Epithelial cell of prostate (primary cell): ENCODE measurements at places on chromosomes 4 and X.

DNA sequence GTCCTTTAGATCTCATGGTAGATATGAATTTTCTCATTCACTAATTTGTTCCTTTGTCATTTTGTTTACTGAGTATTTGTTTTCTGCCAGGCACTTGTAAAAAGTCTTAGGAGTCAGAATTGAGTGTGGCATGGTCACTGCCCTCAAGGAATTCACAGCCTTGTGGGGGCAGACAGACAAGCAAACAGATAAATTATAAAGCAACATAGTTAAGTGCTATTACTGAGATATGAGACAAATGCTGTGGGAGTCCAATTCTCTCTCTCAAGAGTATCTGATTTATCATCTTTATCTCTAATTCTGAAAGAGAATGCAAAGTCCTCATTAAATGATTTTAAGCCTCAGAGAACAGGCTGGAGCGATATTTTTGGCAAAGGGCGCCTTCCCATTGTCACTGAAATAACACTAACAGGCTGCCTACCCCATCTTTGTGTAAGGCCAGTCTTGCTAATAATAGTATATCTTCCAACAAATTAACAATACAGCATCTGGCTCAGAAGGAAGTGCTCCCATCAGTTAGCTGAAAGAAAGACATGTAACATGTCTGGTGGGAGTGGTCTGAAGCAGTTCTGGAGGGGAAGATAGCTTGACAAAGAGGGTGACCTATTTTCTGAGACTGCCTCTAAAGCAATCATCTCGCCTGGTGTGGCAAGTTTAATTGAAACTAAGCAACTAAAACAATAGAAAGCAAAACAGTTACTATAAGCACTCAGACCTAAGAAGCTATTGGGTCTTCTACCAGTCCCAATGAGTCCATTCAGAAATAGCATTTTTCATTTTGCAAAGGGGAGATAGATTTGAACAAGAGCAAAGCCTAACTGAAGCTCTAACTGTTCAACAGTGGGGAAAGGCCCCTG, 61.5 kb upstream of the AMOT start:
- DNase-seq, result no peak

DNA sequence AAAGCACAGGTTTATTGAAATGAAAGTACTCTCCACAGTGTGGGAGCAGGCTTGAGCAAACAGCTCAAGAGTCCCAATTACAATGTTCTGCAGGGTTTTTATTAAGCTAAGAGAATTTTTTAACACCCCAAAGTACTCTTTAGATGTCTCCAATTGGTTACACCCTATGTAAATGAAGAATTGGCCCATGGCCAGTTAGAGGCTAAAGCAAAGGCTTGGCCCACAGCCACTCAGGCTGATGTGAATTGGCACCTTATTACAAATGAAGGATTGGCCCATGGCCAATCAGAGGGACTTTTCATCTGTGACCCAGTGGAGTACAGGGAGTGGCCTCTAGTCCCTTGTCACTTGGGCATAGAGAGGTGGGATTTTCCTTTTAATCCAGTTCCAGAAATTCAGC, 30.1 kb upstream of the IQCM start:
- DNase-seq, result no peak

DNA sequence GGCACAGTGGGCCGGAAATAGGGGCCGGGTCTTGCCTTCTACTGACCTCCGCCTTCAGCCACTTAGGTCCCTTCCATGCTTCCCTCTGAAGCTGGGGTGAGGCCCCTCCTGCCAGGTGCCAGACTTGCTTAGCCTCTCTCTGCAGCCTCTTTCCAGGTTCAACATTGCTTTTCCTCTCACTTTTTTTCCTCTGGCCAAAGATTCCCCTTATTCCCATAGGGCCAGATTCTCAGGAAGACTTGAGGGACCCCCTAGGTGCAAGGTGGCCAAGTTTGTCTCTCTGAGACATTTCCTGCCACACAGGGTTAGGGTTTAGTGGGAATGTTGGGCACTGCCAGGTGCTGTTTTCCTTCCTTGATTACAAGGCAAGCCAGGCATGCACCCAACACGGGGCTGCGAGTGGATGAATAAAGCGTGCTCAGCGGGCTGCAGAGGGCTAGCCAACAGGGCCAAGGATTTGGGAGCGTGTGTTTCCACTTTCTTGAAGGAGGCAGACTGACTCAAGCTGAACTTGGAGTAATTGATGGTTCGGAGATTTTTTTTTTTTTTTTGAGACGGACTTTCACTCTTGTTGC, 7.6 kb upstream of the GJB1 start:
- DNase-seq, result no peak

- DNase-seq, result no peak
Measured at GRCh38 chr4:93031431-93032098, 727.8 kb downstream of the GRID2 start.

DNA sequence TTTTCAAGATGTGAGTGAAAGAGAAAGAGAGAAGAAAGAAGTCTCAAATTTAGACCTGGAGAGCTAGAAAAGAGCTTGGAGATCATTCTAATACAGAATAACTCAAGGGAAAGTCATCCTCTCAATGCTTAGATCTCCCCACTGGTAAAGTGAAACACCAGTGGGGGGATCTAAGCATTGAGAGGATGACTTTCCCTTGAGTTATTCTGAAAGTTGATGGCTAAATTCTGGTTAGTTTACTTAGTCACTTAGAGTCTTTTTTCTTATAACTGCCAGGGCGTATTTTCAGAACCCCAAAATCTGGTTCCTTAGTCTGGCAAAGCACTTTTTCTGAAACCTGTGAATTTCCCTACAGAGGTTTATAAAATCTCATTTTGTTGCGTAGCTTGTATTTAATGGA, 198.6 kb downstream of the ARHGAP24 start:
- no peak for DNase-seq

DNA sequence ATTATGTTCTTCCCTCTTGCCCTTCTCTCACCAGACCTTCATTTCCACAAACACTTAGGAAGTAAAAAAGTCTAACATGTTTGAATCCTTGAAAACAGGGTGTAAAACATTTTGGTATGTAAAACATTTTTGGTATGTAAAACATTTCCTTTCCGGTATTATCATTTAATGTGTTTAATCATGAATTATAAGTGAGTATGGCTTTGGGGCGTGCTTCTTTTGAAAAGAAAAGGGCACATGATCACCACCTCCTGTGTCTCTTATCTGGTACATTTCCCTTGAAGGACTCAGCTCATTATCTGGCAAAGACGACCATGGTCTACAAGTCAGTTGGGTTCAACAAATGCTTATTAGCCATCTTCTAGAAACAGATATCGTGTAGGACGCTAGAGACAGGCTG, 283.6 kb downstream of the FRMPD4 start:
- no peak for DNase-seq

DNA sequence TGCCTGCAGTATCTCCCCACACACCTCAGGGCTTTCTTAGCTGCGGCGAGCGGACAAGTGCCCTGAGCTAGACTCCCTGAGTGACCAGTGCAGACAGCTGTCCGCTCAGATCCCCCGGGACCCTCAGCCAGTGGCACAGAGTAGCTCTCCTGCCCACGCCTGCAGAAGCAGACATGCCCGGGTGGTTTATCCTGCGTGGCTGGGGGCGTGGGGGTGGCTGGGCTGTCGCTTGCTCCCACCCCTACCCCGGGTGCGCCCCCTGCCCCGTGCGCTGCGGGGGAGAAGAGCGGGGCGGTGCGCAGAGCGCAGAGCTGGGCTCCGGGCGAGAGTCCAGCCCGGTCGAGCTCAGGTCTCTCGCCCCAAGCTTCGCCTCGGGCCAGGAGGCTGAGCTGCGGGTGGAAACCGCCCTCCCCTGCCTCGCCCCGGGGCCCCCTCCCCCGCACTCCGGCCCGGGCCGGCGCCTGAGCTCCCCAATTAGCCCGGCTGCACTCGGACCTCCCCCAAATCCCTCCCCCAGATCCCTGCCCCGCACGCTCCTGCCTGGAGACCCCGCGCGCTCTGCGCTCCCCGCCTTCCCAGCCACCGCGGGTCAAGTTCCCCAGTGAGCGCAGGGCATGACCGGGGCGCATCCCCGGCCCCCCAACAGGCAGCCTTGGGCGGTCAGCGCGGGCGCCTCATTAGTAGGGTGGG, 11.7 kb upstream of the SHOX start:
- no peak for DNase-seq

- no peak for DNase-seq
Measured at GRCh38 chr4:88356771-88357170, 21.9 kb upstream of the HERC6 start.

- DNase-seq, result no peak
Measured at GRCh38 chr4:47776353-47776752, 61.5 kb downstream of the CORIN start.

- no peak for DNase-seq
Measured at GRCh38 chr4:47640911-47641310, 155.8 kb downstream of the ATP10D start.
